ENCODE measurements at places on chromosomes 5 and 9.
A peak's percentile ranks its signal among the peaks of the same experiment; 100 is the strongest.

DNA sequence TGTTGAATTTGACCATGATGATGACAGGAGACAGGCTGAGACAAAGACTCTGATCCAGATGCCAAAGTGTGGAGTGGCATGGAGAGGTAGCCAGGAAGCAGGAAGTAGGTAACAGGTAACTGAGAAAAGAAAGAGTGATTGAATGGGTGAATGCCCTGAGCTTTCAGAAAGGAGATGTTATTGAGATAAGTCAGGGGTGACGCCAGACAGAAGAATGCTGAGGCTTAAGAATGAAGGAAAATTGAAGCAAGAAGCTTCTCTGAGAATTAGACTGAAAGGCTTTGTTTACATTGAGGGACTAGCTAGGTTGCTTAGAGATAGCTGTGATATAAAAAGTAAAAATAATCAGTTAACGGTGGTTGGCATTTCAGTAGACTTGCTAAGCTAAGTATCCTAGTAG, 165.7 kb downstream of the PSAT1 start:
- DNase-seq = no peak

DNA sequence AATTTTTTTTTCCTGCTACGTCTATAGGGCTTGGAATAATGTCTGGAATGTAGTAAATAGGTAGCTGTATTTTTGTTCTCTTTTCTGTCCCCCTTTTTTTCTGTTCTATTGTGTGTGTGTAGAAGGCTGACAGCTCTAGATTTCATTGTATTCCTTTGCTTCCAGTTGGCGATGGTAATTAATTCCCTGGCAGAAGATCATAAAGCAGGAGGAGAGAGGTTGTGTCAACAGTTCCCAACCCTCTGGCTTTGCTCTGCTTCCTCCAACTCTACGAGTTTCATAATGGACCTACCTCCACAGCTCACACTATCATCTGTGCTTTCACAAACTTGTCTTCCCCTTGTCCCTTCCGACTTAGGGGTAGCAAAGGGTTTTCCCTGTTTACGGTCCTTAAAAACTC, 117.9 kb upstream of the CDH18 start:
- DNase-seq = no peak

- no peak for DNase-seq
Observed at GRCh38 chr5:155064580-155064979, 51.0 kb downstream of the KIF4B start.

DNA sequence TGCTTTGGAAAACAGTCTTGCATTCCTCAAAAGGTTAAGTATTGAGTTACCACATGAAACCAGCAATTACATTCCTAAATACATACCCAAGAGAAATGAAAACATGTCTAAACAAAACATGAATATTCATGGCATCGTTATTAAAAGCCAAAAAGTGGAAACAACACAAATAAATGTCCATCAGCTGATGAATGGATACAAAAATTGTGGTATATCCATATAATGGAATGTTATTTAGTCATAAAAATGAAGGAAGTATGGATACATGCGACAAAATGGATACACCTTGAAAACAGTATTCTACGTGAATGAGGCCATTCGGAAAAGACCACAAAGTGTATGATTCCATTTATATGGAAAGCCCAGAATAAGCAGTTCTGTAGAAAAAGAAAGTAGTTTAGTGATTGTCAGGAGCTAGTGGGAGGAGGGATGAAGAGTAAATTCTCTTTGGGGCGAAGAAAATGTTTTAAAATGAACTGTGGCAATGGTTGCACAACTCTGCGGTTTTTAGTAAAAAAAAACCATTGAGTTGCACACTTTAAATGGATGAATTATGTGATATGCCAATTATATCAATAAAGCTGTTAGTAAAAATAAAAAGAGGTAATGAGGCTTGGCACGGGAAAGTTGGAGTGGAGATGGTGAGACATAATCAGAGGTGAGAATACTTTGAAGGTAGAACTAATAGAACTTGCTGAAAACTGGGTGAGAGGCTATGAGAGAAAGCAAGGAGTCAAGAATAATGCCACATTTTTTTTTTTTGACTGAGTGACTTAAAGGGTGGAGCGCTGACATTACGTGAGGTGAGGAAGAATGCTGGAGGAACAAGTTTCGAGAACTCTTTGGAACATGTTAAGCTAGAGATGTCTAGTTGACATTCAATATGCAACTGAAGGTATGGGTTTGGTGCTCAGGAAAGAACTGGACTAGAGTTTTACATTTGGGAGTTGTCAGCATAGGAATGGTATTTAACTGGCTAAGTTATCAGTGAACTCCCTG, 194.9 kb upstream of the ZNF608 start:
- DNase-seq = no peak

- no peak for DNase-seq
Observed at GRCh38 chr5:29304545-29304944, 1888.9 kb upstream of the CDH6 start.

DNA sequence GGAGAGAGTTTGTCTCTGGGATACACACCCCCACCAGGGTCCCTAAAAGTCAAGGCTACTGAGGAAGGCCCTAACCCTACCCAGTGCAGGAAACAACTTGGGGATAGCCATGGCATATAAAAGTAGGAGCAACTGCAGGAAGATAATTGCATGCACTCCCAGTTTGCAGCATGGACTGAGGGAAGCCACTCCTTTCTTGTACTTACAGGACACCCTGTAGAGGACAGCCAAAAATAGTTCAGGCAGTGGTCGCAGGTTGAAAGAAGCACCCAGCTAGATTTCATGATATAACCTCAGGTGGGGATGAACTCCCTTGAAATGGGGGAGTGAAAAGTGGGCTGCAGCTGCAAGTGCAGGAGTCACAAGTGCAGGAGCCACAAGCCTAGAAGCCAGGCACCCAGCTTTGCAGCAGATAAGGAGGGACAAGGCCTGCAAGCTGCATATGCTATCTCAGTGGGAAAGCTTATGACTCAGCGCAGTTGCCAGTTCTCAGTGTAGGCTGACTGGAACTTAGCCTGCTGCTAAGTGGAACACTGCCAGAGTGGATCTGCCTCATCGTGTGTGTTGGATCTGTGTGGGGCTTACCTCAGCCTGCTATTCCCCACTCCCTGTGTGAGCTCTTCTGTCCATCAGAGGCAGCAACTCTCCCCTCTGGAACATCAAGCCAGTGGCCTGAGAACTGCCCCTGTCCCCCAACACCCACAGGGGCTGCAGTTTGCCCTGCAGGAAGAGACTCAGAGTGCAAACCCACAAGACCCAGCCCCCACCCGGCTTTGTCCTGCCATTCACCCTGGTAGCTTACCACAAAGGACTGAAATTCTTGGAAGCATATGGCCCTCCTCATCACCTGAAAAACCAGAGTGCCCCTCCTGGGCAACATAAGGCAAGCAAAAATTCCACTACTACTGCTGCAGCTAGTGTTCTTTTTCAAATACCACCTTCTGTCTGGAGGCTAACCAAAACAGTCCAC, 42.7 kb downstream of the CYLC2 start:
- no peak for DNase-seq

DNA sequence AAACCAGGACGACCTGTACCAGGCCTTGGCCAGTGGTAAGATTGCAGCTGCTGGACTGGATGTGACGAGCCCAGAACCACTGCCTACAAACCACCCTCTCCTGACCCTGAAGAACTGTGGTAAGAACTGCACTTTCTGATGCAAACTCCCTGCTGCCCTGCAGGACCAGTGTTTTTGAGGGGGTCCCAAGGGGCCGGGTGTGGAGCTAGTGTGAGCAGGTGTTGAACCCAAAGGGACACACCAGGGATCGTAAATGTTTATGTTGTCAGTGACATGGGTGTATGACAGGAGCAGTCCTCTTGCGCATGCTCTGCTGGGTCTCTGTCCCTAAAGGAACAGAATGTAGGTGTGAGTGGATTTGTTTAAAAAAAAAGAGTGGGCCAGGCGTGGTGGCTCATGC, 9.5 kb downstream of the GRHPR start:
- no peak for DNase-seq

DNA sequence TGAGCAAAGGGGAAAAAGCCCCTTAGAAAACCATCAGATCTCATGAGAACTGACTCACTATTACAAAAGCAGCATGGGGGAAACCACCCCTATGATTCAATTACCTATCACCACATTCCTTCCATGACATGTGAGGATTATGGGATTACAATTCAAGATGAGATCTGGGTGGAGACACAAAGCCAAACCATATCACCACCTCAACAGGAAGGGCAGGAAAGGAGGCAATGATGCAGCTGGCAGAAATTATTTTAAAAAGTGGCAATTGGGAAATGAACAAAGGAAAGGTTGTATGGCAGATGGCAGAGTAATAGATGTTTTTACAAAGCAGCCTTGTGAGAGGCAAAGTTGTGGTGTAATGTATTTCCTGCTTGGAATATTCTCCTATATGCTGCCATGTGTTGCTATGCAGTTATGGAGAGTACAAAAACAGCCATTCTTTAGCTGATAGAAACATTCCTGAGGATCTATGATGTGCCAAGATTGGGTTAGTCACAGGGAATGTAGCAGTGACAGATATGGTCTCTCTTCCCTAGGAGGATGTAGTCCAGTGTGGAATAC, 138.8 kb downstream of the SMC2 start:
- DNase-seq = no peak

GRCh38 chr5:60488466-60489130, 211.4 kb downstream of the DEPDC1B start:
- no peak for DNase-seq

DNA sequence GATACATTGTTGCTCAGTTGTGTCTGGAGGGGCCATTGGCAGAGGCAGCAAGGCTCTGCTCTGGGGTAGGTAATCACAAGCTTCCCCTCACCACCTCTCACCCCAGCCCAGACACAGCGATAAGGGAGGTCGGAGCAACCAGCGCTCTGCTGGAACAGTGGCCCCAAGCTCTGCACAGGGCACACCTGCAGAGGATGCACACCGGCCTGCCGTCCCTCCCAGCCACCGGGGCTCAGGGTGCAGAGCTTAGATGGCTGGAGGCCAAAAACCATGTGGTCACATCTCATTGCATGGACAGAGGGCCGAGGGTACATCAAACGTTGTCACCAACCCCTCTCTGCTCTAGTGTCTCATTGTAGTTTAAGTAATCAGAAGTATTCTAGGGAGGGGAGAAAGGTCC, 95.4 kb upstream of the ICE1 start:
- no peak for DNase-seq

- no peak for DNase-seq
Observed at GRCh38 chr5:177539411-177539810, 15.0 kb downstream of the FAM193B start.

DNA sequence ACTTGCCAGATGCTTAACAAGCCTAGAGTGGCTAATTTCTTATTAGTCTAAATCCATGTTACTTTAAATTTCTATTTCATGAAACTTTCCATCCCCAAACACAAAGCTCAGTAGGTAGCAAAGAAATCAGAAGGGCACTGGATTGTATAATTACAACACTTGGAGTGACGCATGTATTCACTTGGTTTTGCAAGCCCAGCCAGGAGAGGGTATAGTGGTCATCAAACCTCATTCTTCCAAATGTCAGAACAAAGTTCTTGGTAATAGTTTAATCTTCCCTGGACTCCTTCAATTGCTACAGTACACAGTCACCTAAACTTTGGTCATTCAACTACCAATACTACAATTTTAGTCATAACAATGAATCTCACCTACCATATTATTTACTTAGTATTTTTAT, 112.1 kb downstream of the SEMA6A start:
- no peak for DNase-seq

GRCh38 chr9:137077010-137077747, at the start of gene UAP1L1:
Gene UAP1L1 (plus strand): TSS chr9:137077517. CDS start chr9:137077533, 16 bp downstream.
- peak; percentile 24 for DNase-seq

DNA sequence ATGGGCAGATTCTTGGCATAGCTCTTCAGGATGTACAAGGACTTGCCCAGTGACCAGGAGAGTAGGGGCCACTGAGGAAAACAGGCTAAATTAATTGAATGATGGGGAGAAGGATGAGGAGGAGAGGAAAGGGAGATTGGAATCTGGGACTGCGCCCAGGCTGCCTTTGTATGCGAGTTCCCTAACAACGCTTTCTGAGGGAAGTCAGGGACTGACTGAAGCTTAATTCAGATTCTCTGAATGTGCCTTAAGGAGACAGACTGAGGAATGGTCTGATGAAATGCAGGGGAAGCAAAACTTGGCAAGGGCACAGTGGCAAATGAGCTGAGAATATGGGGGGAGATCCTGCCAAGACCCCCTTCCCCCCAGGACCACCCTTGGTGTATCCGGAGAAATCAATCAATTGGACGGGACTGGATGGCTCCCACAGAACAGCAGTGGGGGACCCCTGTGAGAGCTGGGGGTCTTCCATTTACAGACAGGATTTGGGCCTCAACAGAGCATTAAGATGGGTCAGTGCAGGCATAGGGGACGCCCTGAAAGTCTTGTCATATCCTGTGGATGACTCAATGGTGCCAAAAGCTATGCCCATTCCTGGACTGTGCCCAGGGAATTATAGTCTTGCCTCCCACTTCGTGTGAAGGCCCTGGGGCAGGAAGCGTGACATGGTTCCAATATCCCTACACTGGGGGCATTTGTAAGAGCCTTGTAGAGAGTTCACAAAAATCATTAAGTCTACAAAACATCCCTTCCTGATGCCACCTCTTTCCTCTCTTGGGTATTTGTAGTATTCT, 215.5 kb upstream of the TNC start:
- no peak for DNase-seq

DNA sequence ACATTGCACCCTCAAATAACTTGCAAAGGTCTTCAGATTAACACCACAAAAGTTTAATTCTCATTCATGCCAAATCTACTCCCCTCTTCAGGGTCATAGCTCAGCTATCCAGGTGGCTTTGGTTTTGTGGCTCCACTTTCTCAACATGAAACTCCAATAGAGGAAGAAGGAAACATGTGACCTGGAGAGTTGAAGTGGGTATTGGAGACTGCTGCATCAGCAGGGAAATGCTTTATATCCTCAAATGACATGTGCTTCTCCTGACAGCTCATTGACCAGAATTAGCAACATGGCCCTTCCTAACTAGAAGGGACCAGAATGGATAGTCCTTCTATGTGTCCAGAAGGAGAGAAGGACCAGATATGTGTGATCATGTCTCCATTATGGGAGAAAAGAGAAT, 73.6 kb downstream of the TLR4 start:
- DNase-seq = no peak

DNA sequence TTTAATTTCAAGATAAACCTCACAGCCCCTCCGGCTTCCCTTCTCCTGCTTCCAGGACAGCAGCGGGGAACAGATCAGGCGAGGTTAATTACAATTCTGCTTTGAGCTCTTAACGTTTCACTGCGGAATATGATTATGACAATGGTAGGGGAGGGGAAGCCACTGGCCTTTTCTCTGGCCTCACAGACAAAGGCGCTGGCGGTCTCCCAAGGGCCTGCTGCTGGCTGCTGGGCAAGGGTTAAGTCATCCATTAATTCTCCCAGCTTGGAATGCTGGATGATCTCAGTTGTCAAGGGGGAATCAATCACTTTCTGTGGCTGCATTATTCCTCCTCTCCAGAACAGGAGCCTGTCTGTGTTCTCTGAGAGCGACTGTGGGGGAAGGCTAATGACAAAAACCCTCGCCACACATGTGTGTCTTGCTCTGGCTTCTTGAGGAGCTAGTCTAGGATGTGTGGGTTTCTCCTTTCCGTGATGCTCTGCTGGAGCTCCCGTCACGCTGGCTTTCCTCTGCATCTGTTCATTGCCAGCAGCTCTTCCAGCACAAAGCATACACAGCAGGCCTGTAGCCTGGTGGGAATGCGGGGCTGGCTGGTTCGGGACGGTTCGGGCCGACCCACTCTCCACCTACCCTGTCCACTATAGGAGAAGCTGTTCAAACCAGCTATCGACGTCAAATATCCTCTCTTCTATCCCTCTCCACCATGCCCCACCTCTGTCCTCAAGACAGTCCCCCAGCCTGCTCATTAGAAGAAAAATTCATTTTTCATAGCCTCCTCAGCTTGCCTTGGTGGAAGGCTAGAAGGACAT, 82.8 kb downstream of the DCP2 start:
- no peak for DNase-seq

GRCh38 chr5:133746834-133747233, 134.5 kb upstream of the FSTL4 start:
- no peak for DNase-seq
